Cardiac septum (tissue), 1 donor: ENCODE measurements at places on chromosomes 5 and 9. TPM values are rescaled to one million over a fixed set of nuclear protein-coding genes. Genes with fewer than 3 reads are reported as not detected.

LAMC3 gene
- total RNA-seq: 0.89 TPM

MACROH2A1 gene
- 112 TPM for total RNA-seq

BNC2 gene
- 6.6 TPM for total RNA-seq

NFIB gene
- total RNA-seq: 129 TPM

EIF4E1B gene
- not detected for total RNA-seq

IFNA21 gene
- not detected for total RNA-seq

FGF1 gene
- total RNA-seq: 70.2 TPM

STPG3 gene
- total RNA-seq: not detected

SLC46A2 gene
- 0.16 TPM for total RNA-seq

GRCh38 chr9:4005896-4006295 is 294.0 kb downstream of the GLIS3 start:
- DNase-seq: no peak

DNA sequence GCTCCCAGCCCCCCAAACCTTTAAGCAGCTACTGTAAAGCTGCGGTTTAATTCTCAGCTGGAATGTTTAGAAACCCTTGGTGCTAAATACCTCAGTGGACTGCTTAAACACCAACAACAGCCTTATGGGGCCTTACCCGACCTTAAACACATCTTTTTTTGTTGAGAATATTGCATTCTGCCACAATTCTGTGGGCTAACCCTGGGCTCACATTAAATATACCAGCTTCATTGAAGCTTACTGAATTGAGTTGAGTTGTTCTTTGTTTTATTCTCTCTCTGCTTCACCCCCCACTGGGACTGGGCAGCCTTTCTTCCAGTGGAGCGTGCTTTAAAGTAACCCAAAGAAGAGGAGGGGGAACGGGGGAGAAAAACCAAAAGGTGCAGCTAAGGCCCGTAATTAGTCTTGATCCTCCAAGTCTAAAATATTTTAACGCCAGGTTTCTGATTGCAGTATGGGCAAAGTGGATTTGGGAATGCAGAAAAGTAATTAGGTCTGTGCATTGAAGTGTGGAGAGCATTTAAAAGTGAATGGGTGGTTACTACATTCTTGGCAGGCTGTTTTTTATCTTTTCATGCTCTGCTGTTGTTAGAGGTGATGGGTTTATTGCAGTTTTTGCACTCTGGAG is 281.2 kb downstream of the NR2F1-AS1 start:
- no peak for DNase-seq

DNA sequence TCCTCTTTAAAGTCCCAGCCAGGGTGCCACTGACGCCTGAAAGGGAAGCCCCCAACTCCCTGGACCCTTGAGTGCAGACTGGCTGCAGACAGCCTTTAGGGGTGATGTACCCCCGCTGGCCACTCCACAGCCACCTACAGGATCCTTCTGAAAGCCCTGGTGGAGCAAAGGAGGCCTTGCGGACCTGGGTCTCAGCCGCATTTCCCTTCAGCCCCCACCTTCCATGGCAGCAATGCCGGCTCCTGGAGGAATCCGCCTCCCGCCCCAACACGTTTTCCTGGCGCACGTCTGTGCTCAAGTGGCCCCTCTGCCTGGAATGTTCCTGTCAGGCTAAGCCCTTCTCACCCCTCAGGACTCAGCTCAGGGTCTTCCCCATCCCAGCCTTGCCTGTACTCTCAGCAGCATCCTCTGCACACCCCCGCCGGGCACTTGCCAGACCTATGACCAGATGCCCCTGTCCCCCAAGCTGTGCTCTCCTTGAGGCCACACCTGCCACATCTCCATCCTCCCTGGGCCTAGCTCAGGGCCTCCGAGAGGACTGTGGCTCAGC is 134.1 kb upstream of the RAPGEF1 start:
- no peak for DNase-seq

GRCh38 chr5:80822640-80823039 is 137.5 kb upstream of the RASGRF2 start:
- no peak for DNase-seq

- DNase-seq: no peak
Measured at GRCh38 chr5:40437452-40437861, 242.3 kb upstream of the PTGER4 start.

DNA sequence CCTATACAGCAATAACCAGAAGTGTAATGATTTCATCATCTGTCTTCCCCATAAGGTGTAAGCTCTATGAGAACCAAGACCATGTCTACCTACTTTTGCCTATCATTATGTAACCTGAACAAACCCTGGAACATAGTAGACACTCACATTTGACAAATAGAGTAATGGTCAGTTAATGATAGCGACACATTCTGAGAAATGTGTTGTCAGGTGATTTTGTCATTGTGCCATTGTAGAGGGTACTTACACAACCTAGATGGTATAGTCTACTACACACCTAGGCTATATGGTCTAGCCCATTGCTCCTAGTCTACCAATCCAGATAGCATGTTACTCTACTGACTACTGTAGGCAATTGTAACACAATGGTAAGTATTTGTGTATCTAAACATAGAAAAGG is 22.3 kb upstream of the WDR41 start:
- DNase-seq: no peak

GRCh38 chr5:398475-399295 is 44.3 kb upstream of the EXOC3 start:
- peak; percentile 46 for DNase-seq
